ENCODE measurements at places on chromosomes 7 and 10. TPM values are rescaled to one million over a fixed set of nuclear protein-coding genes. Genes with fewer than 3 reads are reported as not detected.
A peak's percentile ranks its signal among the peaks of the same experiment; 100 is the strongest.

DNA sequence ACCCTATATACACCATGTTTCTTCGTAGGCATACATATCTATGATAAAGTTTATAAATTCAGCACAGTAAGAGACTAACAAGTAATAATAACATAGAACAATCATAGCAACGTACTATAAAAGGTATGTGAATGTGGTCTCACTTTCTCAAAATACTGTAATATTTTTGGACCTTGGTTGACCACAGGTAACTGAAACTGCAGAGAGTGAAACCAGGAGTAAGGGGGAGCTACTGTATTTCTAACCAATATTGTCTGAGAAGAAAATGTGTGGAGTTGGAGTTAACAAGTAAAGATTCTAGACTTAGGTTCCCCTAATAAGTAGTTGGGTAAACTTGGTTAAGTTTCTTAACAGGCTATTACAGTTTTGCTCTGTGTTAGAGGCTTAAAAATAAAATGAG, 72.1 kb downstream of the GNAI1 start:
- DNase-seq: no peak

The CELF2 gene
- total RNA-seq: 132 TPM

DNA sequence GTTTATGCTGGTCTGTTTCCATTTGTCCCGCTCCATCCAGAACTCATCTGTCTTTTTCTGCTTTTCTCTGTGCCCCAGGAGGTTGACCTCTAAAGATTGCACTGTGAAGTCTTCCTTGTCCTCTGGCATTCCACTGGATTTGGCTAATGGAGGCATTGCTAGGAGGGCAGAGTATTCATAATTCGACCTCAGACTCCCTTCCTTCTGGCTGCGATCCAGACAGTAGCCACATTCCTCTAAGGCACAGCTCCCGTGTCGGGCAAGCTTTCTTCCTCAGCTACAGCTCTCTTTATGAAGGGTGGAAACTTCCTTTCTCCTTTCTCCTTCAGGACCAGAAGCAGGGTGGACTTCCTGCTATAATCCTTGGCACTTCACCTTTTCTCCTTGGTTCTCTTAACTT, 175.9 kb downstream of the BAMBI start:
- DNase-seq: no peak

- no peak for DNase-seq
Observed at GRCh38 chr7:75599244-75599781, 107.2 kb downstream of the SPDYE5 start.

The MMRN2 gene
- total RNA-seq: not detected

The SEMA3A gene
- total RNA-seq: 1.7 TPM

The GPR15LG gene
- not detected for total RNA-seq

GRCh38 chr7:471191-471865, 48.3 kb downstream of the PDGFA start:
- peak; percentile 0 for DNase-seq

GRCh38 chr10:100043796-100044195, 34.0 kb upstream of the DNMBP start:
- DNase-seq: no peak
